ENCODE measurements at places on chromosomes 16 and 17.

- no peak for DNase-seq
These were observed 134.7 kb upstream of the ELAC2 start for GRCh38 chr17:13152501-13152900.

GRCh38 chr16:68286153-68287074, 22.1 kb downstream of the SLC7A6 start:
- no peak for DNase-seq

- DNase-seq = no peak
These were observed 9.1 kb downstream of the TMIGD1 start for GRCh38 chr17:30324723-30325122.

GRCh38 chr17:47221154-47221553, 12.0 kb downstream of the MYL4 start:
- no peak for DNase-seq

DNA sequence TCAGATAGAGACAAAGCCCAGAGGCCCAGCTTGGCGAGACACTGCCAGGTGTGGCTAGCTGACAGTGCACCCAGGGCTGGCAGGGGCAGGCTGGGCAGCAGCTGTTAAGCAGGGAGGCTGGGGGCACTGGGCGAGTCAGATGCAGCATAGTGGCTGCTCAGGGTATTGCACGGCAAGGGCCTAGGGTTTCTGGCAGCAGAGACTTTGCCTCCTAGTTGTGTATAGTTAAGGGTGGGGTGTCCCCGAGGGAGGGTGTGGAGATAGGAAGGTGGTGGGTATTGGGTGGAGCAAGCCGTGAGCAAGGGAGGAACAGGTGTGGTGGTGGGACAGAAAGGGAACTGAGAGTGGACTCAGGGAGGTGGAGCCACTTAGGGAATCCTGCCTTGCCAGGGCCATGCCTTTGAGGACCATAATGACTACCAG, 66.0 kb downstream of the SMPD3 start:
- DNase-seq = no peak

DNA sequence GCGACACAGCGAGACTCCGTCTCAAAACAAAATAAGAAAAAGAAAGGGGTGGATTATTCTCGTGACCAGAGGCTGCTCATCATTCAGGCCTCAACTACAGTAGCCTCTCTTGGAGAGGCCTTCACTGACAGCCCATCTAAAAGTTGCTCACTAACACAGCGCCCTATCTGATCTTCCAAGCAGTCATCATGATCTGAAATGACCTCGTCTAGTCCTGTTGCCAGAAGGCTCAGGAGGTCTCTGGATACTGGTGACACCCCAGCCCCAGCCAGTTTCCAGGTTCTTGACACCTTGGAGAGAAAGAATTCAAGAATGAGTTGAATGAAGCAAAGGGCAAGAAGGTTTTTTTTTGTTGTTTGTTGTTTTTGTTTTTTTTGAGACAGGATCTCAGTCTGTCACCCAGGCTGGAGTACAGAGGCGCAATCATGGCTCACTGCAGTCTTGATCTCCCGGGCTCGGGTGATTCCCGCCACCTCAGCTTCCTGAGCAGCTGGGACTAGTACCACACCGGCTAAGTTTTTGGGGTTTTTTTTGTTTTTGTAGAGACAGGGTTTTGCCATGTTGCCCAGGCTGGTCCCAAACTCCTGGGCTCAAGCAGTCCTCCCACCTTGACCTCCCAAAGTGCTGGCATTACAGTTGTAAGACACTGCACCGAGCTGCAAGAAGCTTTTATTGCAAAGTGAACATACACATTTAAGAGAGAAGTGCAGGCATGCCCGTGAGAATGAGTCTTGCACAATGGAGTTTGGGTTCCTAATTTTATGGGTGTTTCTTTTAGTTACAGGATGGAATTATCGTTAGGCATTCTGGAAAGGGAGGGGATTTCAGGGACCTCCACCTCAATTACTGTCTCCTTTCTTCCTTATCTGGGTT, 2.7 kb upstream of the ZC3H7A start:
- no peak for DNase-seq

DNA sequence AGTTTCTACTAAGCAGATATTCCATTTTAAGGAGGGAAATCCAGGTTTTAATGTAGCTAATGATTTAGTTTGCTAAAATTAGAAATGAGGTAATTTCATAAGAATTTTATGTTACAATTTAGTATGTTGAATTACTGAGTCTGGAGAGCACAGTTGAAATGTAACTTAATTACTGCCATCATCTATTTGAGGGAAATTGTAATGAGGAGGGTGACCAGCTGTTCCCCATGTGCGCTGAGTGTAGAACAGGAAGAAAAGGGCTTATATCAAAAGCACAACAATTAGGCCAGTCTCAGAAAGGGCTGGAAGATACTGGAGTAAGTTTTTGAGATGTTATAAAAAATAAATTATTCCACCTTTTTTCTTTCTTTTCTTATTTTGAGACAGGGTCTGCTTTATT, 735.1 kb upstream of the GOT2 start:
- DNase-seq = no peak

DNA sequence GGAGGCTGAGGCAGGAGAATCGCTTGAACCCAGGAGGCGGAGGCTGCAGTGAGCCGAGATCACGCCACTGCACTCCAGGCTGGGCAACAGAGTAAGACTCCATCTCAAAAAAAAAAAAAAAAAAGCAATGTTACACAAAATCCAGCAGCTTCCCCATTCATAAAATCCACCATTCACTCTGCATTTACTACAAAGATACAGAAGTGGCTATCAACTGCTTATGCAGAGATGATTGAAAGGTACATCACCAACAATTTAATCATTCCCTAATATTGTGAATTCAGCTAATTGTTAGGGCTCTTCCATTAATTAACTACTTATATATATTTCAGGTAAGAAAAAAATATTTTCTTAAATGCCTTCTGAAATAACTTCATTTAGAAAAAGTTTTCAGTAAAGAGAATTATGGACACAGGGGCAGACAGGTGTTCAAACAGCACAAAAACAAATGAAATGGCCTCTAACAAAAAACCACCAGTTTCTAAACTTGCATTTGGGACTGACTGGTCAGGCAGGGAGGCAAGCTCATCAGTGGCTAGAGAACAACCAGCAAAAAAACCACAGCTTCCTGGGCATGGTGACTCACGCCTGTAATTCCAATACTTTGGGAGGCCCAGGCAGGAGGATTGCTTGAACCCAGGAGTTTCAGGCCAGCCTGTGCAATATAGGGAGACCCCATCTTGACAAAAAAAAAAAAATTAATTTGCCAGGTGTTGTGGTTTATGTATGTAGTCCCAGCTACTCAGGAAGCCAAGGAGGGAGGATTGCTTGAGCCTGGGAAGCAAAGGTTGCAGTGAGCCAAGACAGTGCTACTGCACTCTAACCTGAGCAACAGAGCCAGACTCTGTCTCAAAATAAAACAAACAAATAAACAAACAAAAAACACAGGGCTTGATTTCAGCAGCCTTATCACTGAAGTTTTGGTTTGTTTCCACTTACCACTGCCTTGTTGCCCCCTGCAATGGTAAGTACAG, 26.3 kb downstream of the ERN1 start:
- DNase-seq = no peak

- no peak for DNase-seq
These were observed 512.0 kb downstream of the NPIPA7 start for GRCh38 chr16:16890964-16891363.

- no peak for DNase-seq
These were observed 35.2 kb downstream of the TNFRSF13B start for GRCh38 chr17:16936536-16937310.

DNA sequence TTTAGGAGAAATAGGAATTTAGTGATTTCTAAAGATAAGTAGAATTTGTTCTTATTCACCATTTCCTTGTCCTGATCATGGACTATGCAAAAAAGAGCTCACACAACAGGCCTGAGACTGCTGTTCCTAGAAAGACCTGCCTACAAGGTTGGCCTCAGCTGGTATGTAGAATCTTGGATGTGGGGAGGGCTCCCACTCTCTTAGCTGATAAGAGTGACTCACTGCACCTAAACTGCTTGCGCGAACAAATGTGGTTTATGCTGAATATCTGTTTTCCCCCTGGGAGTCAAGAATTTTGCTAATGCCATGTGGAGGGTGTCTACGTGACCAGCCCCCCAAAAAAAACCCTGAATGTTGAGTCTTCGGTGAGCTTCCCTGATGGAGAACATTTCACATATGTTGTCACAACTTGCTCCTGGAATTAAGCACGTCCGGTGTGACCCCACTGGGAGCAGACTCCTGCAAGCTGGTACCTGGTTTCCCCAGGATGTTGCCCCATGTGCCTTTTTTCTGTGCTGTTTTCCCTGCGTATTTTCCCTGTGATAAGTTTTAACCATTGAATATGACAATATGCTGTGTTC, 68.8 kb upstream of the HSBP1 start:
- DNase-seq = no peak

DNA sequence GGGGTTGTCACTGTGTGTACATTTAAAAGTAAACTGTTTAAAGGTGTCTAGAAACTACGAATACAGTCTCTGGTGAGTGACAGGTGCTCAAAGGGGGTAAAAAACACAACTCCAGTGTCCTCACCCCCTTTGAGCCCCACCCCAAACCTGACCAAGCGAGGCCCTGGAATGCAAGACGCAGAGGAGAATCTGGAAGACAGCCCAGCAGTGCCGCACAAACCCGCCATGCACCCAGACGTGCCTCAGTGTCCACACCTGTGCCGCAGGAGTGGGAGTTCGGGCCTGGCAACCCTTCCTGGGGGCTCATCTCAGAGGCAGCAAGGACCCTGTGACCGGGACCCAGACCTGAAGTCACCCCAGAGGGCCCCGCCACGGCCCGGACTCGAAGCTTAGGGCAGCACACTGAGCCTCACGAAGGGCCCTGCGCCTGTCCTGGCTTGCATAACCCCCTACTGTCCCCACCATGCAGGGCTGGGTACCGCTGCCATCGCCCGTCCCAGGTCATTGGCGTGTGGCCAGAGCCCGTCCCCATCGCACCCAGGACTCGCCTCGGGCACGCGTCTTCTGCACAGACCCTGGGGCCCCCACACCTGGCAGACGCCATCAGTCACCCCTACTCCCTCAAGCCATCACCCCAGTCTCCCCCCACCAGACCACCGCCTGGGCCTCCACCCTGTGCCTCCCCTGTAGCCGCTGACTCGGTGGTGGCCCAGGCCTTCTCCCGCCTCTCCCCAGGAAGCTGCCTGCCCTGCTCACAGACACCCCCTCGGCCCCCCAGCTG, 33.0 kb upstream of the ZC3H18 start:
- DNase-seq = no peak

- DNase-seq = no peak
These were observed 73.7 kb downstream of the RAI1 start for GRCh38 chr17:17754719-17755686.

Measured in stimulated activated CD8-positive, alpha-beta memory T cell treated with anti-CD3 and anti-CD28 coated beads, Interleukin-7, amount 100 ng/mL, for 4 hours (primary cell).